Stomach (tissue), 19 donors: ENCODE measurements at places on chromosomes 6 and 20. TPM values are rescaled to one million over a fixed set of nuclear protein-coding genes. Genes with fewer than 3 reads are reported as not detected.

DNA sequence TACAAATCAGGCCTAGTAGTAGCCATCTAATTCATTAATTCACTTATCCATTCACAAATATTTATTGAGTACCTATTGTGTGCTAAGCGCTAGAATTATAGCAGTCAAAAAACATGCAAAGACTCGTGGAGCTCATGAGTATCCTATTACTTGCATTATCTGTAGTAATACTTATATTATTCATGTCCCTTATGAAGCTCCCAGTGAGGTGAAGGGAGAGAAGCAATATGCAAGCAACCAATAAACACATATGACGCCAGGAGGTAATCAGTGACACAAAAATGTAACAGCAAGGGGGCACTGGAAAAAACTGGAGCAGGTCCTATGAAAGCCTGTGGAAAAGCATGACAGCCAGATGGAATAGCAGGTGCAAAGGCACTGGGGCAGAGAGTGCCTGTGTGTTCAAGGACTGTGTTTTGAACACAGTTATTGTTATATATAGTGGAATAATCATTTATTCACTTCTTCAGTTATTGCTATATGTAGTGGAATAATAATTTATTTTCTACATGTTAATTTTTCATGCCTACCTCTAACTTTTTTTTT, 109.5 kb downstream of the KIF13A start:
- peaks cover 7% of the 10 kb centered on the region for H3K4me1 ChIP-seq
- peak overlapping the region; percentile 22 for H3K27ac ChIP-seq
- H3K4me3 ChIP-seq: no peak overlapping the region
- H3K27me3 ChIP-seq: no peaks in the 10 kb centered on the region

DNA sequence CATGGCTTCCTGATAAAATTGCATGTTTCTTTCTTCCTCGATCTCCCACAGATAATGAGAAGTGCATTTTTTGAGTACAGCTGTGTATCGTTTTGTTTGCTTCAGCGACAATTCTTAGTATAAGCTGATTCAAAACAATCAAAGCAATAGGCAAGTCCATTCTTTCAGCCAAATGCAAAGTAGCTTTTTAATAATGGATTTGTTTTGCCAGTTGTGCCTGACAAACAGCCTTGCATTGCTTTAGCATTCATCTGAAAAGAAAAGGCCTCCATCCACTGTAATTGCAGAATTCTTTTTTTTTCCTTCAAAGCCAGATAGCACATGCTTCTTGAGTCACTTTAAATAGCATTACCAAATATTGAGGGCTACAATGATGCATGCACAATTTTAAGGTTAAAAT, 32.0 kb downstream of the TTLL2 start:
- H3K36me3 ChIP-seq: no peaks in the 10 kb centered on the region
- peaks cover 26% of the 10 kb centered on the region for H3K27me3 ChIP-seq
- DNase-seq: no peak
- H3K4me3 ChIP-seq: no peak overlapping the region

- no peaks in the 10 kb centered on the region for H3K27me3 ChIP-seq
- no peak overlapping the region for H3K4me3 ChIP-seq
- H3K36me3 ChIP-seq: peaks cover 9% of the 10 kb centered on the region
- DNase-seq: peak; percentile 38
Observed at GRCh38 chr6:75290136-75290945, 5.7 kb upstream of the TMEM30A start.

The MUCL3 gene
- 17.5 TPM for polyA plus RNA-seq

The NKAPL gene
- polyA plus RNA-seq: 0.87 TPM

The HLA-DMB gene
- 8.1 TPM for polyA plus RNA-seq
